Liver (tissue), 10 donors: ENCODE measurements at places on chromosomes 1 and 21. TPM values are rescaled to one million over a fixed set of nuclear protein-coding genes. Genes with fewer than 3 reads are reported as not detected.

DNA sequence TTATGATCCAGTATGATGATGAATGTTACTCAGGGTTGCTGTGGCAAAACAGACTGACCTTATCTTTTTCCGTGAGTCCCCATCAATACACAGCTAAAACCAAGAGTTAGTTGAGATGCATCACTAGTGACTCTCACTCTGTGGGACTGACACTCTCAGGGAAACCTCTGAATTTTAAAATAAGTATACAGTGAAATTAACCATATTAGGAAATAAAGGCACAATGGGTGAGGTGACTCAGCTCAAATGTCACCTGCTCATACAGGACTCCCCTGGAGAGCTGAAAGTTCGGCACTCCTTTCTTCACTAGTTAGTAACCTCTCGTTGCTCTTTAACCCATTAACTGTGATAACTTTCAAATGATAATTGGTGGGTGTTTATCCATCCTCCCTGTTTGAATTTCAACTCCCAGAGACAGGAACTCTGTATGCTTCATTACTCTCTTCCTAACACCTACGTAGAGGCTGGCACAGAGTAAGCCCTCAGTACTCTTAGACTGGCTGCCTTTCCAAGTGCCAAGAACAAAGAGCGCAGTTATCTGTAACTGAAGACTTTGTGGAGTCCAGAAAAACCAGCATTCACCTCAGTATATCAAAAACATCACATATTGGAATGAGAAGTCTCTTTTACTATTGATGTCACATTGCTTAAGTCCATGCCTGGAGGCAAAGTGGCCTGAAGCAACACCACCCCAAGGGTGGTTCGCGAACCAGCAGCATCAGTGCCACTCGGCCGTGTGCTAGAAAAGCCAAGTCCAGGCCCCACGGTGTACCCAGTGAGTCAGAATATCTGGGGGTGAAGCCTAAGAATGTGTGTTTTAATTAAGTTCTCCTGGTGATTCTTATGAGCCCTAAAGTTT lies 91.1 kb downstream of the NIBAN1 start:
- no peak for DNase-seq

GRCh38 chr21:40053007-40053406 lies 185.8 kb downstream of the PCP4 start:
- DNase-seq: no peak

The UBQLN4 gene
- total RNA-seq: 13.5 TPM

DNA sequence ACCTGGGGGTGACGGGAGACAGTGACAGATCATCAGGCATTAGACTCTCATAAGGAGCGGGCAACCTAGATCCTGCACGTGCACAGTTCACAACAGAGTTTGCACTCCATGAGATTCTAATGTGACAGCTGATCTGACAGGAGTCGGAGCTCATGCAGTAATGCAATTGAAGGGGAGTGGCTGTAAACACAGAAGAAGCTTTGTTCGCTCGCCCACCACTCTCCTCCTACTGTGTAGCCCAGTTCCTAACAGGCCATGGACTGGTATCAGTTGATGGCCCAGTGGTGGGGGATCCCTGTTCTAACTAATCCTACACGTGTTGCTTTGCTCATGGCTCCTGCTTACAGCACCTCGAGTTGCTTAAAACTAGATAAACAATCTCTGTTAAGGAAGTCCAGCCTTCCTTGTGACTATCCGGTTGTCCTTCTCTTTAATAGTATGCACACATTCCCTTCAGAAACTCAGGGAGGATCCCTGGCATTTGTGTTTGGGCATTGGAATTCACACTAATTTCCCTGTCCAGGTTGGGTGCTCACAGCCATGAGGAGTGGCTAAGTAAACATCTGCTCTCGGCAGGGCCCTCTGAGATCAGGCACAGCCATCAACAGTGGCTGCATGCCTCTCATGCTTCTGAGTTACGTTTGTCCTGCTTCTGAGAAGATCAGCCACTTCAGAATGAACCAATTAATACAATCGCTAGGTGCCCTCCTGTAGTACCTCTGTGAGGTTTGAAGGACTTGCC lies 21.1 kb upstream of the F3 start:
- no peak for DNase-seq

- DNase-seq: no peak
These were observed 4.9 kb downstream of the SFT2D2 start for GRCh38 chr1:168230709-168231108.

DNA sequence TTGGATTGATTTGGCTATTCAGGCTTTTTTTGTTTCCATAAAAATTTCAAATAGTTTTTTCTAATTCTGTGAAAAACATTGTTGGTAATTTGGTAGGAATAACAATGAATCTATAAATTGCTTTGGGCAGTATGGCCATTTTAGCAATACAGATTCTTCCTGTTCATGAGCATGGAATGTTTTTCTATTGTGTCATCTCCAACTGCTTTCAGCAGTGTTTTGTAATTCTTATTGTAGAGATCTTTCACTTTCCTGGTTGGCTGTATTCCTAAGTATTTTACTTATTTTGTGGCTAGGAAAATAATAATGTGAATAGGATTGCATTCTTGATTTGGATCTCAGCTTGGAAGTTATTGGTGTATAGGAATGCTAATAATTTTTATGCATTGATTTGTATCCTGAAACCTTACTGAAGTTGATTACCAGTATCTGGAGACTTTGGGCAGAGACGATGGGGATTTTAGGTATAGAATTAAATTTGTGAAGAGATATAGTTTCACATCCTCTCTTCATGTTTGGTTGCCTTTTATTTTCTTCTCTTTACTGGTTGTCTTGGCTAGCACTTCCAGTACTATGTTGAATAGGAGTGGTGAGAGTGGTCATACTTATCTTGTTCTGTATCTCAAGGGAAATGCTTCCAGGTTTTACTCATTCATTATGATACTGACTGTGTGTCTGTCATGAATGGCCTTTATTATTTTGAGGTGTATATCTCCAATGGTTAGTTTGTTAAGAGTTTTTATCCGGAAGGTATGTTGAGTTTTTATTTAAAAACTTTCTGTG lies 57.3 kb downstream of the DRAM2 start:
- no peak for DNase-seq
